Stimulated activated CD4-positive, alpha-beta T cell treated with anti-CD3 and anti-CD28 coated beads, Interleukin-1b, Interleukin-23, amount 100 ng/mL, for 1 hour (primary cell): ENCODE measurements at places on chromosomes 5 and 9.

GRCh38 chr5:8870959-8871355 is 674.9 kb downstream of the SEMA5A start:
- DNase-seq, result no peak

- no peak for DNase-seq
Measured at GRCh38 chr5:73188764-73189531, 16.0 kb downstream of the TMEM174 start.

DNA sequence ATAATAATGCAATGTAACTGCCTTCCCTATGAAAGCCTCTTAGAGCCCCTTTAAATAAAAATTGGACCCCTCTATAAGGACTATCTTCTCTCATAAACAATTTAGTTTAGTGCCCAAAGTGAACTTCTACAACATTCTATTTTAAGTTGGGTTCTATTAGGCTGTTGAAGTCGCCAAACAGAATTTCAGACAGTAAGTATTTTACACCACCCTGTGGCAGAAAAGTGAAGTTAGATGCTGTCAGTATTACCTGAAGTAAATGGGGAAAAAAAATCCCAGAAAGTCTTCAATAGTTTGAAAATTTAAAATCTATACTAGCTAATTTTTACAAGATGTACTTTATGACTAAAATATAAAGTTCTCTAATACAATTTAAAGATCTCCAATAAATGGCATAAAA is 29.5 kb downstream of the CAAP1 start:
- DNase-seq, result no peak

DNA sequence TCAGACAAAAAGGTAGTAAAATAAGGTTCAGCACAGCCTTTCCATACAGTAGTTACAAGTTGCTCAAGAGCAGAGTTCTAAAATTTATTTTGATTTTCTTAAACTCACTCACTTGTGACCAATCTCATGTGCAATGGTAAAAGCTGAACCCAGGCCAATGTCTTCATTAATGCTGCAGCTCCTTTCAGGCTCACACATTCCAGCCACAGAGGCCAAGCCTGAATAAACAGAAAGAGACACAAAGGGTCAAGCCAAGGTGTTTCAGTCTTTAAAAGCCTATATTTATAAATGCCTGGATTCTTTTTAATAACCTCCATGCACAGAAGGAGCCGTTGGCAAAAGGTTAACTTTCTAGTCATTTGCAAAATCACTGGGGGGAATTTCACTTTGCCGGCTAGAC is 152.5 kb downstream of the ADAMTS6 start:
- no peak for DNase-seq

GRCh38 chr5:156444753-156445291 is 117.9 kb downstream of the SGCD start:
- DNase-seq, result no peak

- DNase-seq, result no peak
Measured at GRCh38 chr5:135965504-135965903, 10.7 kb upstream of the LECT2 start.

- no peak for DNase-seq
Measured at GRCh38 chr5:152556784-152557183, 151.7 kb upstream of the NMUR2 start.

DNA sequence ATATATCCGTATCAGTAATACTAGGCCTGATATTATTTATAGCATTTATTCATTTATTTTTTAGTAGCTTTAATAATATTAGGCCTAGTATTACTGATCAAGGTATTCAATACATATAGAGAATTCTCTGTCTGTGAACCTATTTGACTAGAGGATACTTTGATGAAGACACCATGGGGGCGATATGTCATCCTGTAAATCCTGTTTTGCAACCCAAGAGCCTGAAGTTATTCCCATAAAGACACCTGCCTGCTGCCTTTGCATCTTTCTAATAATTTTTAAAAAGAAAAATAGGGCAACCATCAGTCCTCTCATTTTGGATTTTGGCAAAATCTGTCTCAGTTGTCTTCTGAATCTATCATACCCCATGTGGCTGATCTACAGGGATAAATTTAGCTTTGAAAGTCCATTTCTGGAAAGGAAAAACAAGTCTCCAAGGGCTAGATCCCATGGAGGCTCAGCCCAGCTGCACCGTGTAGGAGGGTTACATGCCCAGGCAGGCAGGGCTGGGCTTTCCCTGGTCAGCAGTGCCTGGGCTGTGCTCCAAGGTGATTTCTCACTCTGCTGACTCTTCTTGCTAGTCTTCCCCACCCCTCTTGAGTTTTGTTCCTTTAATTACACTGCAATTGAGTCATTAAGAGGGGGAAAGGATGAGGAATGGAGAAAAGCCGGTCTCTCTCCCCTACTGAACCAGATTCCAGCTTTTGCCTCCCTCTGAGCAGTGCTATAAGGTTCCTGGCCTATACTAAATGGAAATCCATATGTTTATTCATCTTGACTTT is 169.0 kb downstream of the TRIM32 start:
- no peak for DNase-seq

GRCh38 chr9:115997923-115998322 is 155.7 kb upstream of the PAPPA start:
- DNase-seq, result no peak

DNA sequence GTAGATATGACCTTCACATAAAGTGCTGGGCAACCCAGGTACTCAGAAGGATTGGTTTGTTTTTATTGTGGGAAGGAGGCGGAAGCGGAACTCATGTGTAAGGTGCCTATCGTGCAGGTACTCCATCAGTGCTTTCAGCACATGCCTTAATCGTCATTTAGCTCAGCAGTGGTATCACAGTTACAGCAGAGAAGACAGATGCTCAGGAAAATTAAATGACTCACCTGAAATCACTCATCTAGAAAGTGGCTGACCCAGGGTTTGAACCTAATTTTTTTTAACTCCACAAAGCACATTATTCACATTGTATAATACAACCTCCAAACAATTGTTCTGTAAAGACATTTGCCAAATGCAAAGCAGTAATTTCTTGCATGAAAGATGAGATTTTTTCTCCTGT is 2.2 kb downstream of the C5orf46 start:
- DNase-seq, result no peak
